ENCODE measurements at places on chromosomes 16 and 17.
A peak's percentile ranks its signal among the peaks of the same experiment; 100 is the strongest.

DNA sequence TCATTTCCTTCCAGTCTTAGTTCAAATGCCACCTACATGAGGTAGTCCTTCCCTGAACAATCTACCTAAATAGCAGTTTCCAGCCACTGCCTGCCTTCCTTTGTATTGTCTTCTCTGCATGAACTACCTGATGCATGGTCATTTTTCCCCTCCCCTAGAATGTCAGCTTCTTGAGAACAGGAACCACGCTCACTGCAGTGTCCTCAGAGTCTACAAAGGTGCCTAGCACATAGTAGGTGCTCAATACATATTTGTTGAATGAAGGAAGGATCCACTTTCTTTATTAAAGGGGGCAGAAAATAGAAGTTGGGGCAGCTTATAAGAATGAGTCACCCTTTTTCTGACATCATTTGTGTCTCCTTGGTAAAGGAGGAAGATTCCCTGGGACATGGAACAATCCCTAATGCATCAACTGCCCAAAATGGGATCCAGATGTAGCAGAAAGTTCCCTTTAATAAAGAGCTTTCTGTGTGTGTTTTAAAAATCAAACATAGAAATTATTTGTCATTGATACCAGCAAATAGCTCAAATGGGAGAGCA, 4.4 kb upstream of the CYLD start:
- no peak overlapping the region for H3K4me3 ChIP-seq
- no peak for DNase-seq
- H3K27ac ChIP-seq: no peak overlapping the region
- no peaks in the 10 kb centered on the region for H3K27me3 ChIP-seq
- H3K36me3 ChIP-seq: no peaks in the 10 kb centered on the region

- H3K27ac ChIP-seq: no peak overlapping the region
- H3K27me3 ChIP-seq: no peaks in the 10 kb centered on the region
- no peaks in the 10 kb centered on the region for H3K4me1 ChIP-seq
- peaks cover 2% of the 10 kb centered on the region for H3K36me3 ChIP-seq
- DNase-seq: no peak
- H3K4me3 ChIP-seq: no peak overlapping the region
Observed at GRCh38 chr16:64304951-64305350, 816.9 kb downstream of the CDH11 start.

DNA sequence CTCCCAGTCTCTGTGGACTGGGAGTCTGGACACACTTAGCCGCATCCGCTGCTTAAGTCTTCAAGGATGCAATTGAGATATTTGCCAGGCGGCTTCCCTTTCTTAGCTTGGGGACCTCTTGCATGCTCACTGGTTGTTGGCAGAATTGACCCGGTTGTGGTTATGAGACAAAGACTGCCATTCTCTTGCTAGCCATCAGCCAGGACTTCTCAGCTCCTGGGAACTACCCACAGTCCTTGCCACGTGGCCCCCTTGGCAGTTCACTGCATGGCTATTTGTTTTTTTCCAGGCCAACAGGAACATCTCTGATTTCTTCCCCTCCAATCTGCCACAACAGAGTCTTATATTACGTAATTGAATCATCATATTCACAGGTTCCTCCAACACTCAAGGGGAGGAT, 25.5 kb downstream of the CACNG4 start:
- H3K27me3 ChIP-seq: peaks cover 20% of the 10 kb centered on the region
- H3K4me3 ChIP-seq: no peak overlapping the region
- H3K27ac ChIP-seq: no peak overlapping the region
- H3K4me1 ChIP-seq: peaks cover 7% of the 10 kb centered on the region
- no peaks in the 10 kb centered on the region for H3K36me3 ChIP-seq

- no peaks in the 10 kb centered on the region for H3K36me3 ChIP-seq
- no peak overlapping the region for H3K4me3 ChIP-seq
- peak; percentile 51 for DNase-seq
Observed at GRCh38 chr17:76124582-76125390, 16.3 kb downstream of the FOXJ1 start.
